ENCODE measurements at places on chromosomes 4 and X. TPM values are rescaled to one million over a fixed set of nuclear protein-coding genes. Genes with fewer than 3 reads are reported as not detected.

DNA sequence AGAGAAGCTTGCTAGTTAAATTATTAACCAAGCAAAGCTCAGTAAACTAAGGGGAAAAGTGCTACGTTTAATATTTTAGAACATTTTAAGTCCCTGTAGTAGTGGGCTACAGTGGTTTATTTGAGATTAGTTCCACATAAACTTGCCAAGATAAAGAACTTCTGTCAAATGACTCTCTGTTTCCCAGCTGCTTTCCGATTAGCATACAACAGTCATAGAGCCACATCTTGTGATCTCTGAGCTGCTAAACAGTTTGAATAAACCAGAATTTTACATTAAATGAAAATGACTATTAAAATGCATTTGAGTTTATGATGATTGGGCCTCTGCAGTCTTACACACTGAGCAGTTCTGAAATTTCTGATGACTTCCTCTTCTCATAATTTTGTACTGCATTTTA is 568.5 kb downstream of the IQCM start:
- DNase-seq: no peak

- DNase-seq: no peak
Measured at GRCh38 chr4:121551881-121552280, 144.9 kb downstream of the ANXA5 start.

- no peak for DNase-seq
Measured at GRCh38 chr4:119683518-119683917, 54.9 kb upstream of the PDE5A start.

TLR10 gene
- 0.38 TPM for total RNA-seq

GRCh38 chr4:17166954-17167353 is 268.5 kb upstream of the LDB2 start:
- no peak for DNase-seq

- no peak for DNase-seq
Measured at GRCh38 chr4:69859140-69859685, 732 bp downstream of the SULT1E1 start.
